HS-27A (cell line): ENCODE measurements at places on chromosomes 5 and 9.

DNA sequence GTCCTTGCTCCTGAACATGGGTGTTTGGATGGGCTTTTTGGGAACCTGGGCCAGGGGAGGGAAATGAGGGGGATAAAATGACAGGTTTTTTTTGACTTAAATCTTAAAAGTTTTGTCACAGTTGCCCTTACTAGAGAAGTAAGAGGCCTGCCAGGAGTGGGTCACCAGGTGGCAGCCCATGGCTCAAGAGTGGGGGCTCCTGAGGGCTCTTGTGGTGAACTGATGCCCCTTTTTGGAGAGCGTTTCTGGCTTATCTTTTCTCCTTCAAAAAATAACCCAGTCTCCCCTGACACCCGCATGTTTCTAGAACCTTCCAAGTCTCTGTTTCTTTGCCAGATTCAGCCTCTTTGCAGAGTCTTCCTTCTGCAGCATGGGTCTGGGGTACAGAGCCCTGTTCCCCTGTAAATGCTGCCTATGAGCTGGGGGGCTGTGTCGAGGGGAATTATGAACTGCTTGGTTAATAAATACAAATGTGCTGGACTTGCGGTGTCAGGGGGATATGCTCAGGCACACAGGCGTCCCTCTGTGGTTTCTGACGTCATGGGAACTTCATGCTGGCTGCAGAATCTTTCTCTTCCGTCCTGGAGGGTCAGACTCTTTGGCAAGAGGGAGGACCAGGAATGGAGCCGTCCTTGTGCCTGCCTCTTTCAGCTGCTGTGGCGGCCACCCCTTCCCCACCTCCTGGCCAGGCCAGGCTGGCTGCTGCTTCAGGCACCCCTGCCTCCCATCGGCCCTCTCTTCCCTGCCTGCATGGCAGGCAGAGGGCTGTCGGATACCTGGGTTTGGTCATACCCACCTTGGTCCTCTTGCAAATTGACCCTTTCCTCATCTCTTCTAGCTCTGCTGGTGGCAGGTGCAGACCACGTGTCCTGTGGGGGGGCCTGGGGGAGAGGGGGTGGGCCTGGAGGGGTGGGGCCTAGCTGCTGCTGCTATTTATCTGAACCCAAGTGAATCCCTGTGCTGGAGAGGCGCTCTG is 30.1 kb downstream of the PTPA start:
- peak; percentile 68 for DNase-seq

GRCh38 chr5:148859703-148860102 is 33.3 kb downstream of the ADRB2 start:
- DNase-seq: no peak

GRCh38 chr5:147381555-147381954 is 128.3 kb downstream of the DPYSL3 start:
- DNase-seq: no peak

- DNase-seq: no peak
These were observed 198.0 kb downstream of the HINT1 start for GRCh38 chr5:130966990-130967525.

- no peak for DNase-seq
These were observed 29.3 kb upstream of the UBE2QL1 start for GRCh38 chr5:6419340-6419852.
